GOT3 (cell line): ENCODE measurements at places on chromosomes 16 and 17.

DNA sequence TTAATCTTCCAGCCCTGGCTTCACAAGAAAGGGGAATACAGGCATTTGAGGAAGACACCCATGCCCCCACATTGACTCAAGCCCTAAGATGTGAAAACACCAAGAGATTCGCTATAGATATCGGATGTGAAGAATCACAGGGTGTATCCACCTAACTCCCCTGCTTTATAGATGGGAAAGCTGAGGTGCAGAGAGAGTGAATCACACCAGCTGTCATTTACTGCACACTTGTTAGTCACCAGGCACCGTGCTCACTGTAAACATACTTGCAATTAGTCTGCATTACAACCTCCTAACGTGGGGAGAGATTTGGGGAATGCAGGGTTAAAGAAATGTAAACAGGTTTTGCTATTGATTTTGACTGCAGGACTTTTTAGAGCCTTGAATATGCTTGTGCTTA, 325.5 kb downstream of the C16orf95 start:
- no peak for DNase-seq

- DNase-seq, result no peak
Measured at GRCh38 chr16:64751906-64752305, 370.0 kb downstream of the CDH11 start.

GRCh38 chr17:4947411-4948165, 742 bp downstream of the PFN1 start:
- no peak for DNase-seq

GRCh38 chr17:9346296-9346926, 229.2 kb downstream of the STX8 start:
- DNase-seq, result no peak

DNA sequence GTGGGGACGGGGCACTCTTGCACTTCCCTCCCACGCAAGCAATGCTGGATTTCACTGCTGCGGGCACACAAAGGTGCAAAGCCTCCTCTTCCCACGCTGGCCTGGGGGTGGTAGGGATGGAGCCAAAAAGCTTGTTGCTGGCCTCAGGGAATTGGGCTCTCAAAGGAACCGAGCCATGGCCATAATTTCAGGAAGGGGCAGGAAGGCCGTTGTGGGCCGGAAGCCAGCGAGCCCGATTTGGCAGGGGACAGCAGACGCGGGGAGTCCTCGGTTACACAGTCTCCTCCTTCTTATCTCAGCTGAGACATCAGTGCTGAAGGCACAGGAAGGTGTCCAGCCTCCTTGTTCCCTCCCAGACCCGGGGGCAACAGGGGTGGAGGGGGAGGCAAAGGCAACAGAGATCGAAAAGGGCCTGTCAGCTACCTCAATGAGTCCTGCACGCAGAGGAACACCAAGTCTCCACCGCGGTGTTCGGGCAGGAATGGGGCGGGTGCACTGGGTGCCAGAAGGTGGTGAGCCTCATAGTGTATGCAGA, 59.5 kb downstream of the SLFN11 start:
- DNase-seq, result no peak

GRCh38 chr16:51557670-51558069, 406.6 kb upstream of the SALL1 start:
- no peak for DNase-seq

DNA sequence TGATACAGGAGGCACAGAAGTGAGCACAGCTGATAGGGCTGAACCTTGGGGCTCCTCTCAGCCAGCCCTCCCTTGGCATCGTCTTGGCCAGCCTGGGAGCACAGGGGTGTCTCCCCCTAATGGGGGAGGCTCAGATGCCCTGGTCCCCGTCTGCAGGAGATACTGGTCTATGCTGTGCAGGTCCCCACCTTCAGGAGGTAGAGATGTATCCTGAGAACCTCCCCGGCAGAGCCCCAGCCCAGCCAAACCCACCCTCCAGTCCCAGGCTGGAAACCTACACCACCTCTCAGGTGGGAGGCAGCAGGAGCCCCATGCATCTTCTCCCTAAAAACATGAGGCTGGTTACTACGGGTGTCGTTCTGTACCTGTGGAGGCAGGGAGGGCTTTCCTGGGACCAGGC, 38.7 kb downstream of the ABCC6 start:
- no peak for DNase-seq

GRCh38 chr17:44111777-44112176, 11.7 kb downstream of the HDAC5 start:
- no peak for DNase-seq

DNA sequence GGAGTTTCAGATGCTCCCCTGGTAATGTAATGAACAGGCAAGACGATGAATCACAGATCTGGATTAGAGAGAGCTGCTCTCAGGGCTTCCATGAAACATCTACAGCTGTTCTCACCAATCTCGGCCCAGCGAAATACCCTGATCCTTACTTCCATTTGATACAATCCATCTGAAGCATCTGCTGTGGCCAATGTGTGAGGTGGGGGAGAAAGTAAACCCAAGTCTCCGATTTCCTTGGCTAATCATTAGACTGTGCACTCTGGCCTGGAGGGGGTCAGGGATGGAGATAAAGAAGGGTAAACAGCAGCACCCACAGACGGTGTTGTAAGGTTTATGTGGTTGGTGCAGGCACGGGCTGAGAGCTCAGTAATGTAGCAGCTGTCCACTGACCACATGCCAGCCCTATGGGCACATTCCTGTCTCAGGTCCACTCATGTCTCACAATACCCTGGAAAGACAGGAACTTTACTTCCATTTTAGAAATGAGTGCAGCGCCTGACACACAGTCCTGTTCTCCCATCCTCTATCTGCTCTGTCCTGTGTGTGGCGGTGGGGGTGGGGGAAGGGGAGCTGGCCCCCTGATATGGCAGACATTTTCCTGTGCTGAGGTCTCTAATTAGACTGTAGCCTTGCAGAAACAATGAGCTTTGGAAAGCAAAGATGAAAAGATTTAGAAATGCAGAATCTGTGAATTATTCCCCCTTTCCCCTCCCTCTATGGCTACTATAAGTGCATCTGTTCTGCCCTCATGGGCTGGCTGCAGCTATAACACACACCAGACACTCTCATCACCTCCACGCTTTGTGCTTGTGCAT, 48.3 kb upstream of the ERN1 start:
- no peak for DNase-seq

GRCh38 chr17:57086069-57086930, 1.3 kb downstream of the AKAP1 start:
- no peak for DNase-seq

DNA sequence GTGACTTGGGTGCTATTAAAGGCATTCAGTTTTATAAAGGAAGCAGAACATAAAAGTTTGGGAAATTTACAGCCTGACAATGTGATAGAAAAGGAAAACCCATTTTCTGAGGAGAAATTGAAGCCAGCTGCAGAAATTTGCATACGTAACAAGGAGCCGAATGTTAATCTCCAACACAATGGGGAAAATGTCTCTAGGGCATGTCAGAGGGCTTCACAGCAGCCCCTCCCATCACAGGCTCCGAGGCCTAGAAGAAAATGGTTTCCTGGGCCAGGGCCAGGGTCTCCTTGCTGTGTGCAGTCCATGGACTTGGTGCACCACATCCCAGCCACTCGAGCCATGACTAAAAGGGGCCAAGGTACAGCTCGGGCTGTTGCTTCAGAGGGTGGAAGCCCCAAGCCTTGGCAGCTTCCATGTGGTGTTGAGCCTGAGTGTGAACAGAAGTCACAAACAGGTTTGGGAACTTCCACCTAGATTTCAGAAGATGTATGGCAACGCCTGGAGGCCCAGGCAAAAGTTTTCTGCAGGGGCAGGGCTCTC, 23.9 kb upstream of the TOM1L1 start:
- no peak for DNase-seq

GRCh38 chr17:49990921-49991320, 4.1 kb downstream of the DLX3 start:
- no peak for DNase-seq

GRCh38 chr17:228951-229708, 47.7 kb upstream of the DOC2B start:
- DNase-seq, result no peak

DNA sequence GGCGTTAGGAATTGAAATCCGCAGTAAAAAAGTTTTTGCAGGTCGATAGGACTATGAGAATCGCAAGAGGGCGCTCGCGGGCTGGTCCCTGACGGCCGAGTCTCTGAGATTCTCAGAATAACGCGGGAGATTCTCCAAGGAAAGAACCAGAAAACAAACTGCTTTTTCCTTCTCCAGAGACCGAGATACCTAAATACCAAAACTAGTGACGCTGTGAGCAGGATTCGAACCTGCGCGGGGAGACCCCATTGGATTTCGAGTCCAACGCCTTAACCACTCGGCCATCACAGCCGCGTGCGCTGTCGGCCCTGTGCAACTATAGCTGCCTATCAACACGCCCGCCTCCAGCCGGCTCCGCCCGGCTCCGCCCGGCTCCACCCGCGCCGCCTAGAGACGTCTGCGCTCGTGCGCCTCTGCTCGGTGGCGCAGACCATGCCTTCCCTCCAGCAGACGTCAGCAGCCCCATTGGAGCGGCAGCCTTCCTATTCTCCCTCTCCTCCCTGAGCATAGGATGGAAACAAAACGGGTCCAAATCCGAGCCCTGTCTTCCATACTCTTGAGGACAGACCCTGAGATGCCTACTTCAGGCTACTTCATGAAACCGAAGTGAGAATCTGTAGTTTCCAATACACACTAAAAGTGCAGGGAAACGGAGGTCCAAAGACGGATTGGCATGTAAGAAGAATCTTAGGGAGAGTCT, 13.4 kb downstream of the PER1 start:
- DNase-seq, result peak; percentile 93

GRCh38 chr16:66477028-66477515, 50.0 kb downstream of the BEAN1 start:
- no peak for DNase-seq

- DNase-seq, result no peak
Measured at GRCh38 chr16:27253526-27253930, 15.0 kb downstream of the NSMCE1 start.

DNA sequence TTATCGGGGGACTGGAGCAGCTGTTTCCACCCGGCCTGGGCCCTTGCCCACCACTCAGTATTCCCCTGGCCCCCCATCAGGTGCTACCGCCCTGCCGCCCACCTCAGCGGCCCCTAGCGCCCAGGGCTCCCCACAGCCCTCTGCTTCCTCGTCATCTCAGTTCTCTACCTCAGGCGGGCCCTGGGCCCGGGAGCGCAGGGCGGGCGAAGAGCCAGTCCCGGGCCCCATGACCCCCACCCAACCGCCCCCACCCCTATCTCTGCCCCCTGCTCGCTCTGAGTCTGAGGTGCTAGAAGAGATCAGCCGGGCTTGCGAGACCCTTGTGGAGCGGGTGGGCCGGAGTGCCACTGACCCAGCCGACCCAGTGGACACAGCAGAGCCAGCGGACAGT, 6.1 kb upstream of the TMEM88 start:
- no peak for DNase-seq

GRCh38 chr17:74325743-74326379, at the start of gene KIF19:
TSS of gene KIF19 (plus strand) at chr17:74326226. CDS start at chr17:74326350, 124 bp downstream.
- no peak for DNase-seq

GRCh38 chr16:2720064-2720457, at the start of gene PRSS27:
TSS of gene PRSS27 (minus strand) at chr16:2720224. CDS start at chr16:2720160, 64 bp downstream.
- no peak for DNase-seq

GRCh38 chr17:62627904-62628633, 599 bp downstream of the MRC2 start:
- DNase-seq, result no peak

GRCh38 chr16:81478876-81479511, 34.4 kb downstream of the CMIP start:
- DNase-seq, result no peak

- peak; percentile 24 for DNase-seq
Measured at GRCh38 chr16:27374804-27375425, 27.1 kb upstream of the IL21R start.

DNA sequence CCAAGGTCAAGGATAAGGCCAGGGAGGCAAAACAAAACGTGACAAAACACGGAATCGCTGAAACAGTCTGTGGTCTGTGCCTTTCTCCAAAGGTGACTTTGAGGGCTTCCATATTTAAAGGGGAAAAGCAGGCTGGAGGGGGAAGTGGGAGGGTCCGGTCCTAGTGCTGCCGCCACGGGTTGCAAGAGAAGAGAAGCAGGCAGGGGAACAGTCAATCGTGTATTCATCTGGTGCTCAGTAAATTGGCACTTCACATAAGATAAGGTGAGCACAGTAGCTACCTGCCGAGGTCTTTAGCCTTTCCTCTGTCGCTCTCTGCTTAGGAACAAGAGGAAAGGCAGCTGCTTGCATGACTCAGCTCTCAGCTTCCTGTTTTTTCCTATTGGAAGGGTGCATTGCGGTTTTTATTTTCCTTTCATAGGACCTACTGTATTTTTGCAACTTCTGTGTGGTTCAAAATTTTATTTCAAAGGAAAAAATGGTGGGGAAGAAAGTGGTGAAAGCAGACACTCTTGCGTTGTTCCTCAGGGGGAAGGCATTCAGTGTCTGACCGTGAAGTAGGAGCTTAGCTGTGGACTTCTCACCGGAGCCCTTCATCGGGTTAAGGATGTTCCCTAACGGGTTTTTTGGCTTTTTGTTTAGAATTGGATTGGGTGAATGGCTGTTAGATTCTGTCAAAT, 7.1 kb upstream of the LGALS3BP start:
- no peak for DNase-seq

- no peak for DNase-seq
Measured at GRCh38 chr16:77548151-77548550, 113.3 kb upstream of the ADAMTS18 start.

- DNase-seq, result no peak
Measured at GRCh38 chr16:73544826-73545225, 496.9 kb upstream of the ZFHX3 start.

- no peak for DNase-seq
Measured at GRCh38 chr16:56517206-56517605, 2.6 kb downstream of the BBS2 start.

DNA sequence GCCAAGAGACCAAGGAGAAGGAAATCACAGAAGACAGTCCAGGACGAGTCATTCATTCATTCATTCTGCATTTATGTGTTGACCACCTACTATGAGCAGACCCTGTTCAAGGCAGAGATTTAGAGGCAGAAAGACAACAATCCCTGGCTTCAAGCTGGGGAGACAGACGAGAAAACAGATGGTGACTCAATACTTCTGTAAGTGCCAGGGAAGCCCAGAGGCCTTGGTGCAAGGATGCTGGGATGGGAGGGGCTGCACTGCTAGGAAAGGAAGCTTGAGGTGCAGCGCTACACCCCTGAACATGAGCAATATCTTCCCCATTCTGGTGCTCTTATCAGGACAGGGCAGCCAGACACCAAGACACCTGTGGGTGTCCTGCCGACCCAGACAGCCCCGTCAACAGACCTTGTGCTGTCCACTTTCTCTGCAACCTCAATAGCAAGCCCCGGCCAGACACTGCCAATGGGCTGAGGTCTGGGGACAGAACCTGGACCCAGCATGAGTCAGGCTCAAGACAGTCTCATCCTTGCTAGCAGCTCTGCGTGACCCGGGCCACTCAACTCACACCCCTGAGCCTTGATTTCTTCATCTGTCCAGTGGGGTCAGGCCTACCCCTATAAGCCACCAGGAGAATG, 163.5 kb downstream of the COPRS start:
- DNase-seq, result no peak
